ENCODE measurements at places on chromosomes 5 and 9.

GRCh38 chr9:70696694-70697335, 282.4 kb upstream of the KLF9 start:
- DNase-seq = no peak

- DNase-seq = no peak
These were observed 62.9 kb downstream of the DENND1A start for GRCh38 chr9:123867034-123867433.

DNA sequence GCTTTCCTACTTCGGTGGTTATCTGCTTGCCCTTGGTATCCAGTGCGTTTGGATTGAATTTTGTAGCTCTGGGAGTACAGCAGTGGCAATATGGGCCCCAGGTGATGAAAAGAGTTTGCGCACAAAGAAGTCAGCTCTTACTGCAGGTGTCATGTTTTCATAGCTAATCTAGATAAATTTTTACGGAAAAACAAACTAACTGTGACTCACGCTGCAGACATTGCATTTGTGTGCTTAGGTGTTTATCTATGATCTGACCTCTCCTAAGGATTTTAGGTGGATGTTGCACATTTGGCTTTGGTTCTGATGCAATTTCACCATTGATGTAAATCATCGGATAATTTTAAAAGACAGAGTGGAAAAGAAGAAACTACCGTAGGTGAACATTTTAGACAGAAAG, 92.1 kb downstream of the VCAN start:
- no peak for DNase-seq

GRCh38 chr5:121325930-121326329, 525.8 kb upstream of the FTMT start:
- no peak for DNase-seq

DNA sequence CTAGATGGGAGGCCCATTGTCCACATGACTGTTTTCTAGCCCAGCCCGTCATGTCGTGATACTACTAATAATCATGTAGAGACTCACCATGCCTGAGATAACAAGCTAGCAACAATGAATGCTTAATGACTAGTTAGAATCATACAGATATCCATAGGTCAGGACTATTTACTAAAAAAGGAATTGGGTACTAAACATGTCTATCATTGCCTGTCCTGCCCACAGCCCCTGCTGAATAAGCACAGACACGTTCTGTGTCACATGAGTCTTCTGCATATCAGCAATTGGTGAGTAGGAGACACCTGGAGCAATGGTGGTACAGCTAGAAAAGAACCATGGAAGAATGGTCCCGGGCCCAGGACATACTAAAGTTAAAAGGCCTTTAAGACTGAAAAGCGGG, 18.0 kb downstream of the FRRS1L start:
- DNase-seq = no peak

DNA sequence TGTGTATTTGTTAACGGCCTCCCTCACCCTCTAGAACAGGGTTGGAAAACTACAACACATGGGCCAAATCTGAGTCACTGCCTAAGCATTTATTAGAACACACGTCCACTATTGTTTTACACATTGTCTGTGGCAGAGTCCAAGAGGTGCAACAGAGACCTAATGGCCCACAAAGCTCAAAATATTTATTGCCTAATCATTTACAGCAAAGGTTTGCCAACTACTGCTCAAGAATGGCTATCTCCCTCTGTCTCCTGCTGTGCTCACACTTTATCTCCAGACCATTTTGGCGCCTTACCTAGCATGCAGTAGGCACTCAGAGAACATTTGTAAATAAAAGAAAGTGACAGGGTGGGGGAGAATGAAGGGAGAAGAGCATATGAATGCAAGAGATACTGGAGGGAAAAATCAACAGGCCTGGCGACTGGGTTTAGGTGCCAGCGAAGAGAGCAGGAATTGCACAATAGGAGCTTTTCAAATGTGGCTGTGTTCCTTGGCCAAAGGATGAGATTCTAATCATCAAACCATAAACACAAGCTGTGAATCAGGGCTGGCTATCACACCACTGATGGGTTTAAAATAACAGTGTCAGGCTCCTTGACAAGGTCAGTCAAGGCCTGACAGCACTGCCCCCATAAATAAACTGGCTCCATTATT, 80.3 kb downstream of the EPB41L4A start:
- DNase-seq = peak; percentile 7

DNA sequence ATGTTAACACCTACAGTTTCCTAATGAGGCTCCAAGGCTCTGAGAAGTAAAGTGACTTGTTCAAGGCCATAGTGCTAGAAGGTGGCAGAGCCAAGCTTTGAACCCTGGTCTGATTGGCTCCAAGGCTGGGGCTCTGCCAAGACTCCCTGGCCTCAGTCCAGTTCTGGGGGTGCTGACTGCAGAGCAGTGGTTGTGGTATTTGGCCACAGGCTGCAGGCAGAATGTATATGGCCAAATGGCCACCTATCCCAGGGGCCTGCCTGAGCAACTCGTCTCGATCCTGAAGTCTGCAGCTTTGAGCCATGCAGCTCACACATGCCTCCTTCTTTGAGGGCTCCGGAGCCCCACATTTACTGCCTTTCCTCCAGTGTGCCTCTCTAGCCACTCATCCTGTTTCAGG, 9.7 kb upstream of the NEK6 start:
- DNase-seq = no peak

DNA sequence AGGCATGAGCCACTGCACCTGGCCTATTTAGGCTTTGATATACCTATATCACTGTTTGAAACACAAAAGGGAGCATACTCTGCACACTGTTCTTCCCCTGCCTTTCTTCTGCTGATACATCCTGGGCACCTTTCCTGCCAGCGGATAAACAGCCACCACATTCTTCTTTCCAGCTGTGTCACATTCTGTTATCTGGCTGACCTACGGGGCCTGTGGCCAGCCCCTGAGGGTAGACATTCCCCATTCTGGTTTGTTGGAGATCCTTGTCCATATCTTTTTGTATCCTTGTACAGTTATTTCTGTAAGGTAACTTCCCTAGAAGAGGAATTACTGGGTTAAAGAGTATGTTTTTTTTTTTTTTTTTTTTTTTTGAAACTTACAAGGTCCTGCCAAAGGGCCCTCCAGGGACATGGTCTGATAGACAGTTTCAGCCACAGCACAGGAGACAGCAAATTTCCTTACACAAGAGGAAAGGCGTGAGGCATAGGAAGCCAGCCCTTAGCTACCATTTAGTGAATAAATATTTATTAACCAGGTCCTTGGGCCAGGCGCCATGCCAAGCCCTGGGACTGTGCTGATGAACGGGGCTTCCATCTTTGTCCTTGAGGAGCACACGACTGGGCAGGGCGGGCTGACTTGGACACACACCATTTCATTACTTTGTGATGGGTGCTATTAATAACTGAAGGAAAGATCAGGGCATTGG, 57.8 kb downstream of the ERGIC1 start:
- no peak for DNase-seq

GRCh38 chr9:131361202-131361833, 32.6 kb upstream of the PRRC2B start:
- no peak for DNase-seq

DNA sequence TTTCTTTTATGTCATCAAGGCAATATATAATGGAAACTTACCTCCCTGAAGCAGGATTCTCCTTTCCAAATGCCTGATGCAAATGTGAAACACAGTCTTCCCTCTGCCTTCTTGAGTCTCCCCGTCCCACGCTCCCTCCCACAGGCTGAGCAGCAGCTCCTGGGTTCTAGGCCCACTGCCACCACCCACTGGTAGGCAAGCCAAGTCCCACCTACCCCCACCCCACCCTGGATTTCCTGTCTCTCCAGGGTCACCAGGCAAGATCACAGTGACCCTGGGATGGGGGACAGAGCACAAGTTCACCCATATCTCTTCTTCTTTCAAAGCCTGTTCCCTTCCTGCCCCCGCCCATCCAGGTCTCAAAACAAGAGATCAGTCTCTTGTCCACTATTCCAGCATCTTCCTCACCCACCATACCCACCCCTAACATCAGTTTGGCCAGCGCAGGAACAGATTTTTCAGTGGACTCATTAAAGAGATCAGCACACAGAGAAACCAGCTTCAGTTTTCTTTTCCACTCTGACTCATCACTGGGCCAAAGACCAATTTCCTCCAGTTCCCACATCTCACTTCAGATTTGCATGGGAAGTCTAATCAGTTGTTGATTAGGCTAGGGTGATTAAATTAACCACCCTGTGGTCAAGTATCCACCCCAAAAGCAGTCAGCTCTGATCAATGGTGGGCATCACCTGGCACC, 151.5 kb downstream of the ACTL7B start:
- DNase-seq = peak; percentile 26

All from myocyte (in vitro differentiated cells).